ENCODE measurements at places on chromosomes 2 and 18.

GRCh38 chr2:6394276-6394675, 471.4 kb downstream of the CMPK2 start:
- no peak for DNase-seq

DNA sequence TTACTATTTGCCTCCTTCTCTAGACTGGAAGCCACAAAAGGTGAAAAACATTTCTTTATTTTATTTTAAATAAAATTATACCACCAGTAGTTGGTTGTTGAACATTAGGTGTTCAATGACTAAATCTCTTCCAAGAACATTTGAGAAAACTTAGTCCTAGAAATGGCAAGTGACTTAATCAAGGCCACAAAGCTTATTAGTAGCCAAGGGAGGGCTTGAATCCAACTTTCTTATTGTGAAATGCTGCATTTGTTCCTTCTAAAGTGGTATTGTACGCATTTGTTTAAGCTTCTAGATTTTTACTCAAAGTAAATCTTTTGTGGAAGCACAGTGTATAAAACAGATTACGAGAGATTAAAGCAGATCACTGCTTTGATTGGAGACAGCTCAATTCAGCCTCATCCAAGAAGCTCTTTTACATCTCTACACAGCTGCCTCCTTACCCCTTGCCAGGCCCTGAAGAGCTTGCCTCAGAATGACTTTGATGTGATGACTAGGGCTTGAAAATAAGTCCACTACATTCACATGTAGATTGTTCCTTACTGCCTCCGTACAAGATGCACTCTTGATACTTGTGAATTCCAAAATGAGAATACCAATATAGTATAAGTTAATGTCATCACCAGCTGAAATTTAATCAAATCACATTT, 244.8 kb downstream of the XIRP2 start:
- no peak for DNase-seq

DNA sequence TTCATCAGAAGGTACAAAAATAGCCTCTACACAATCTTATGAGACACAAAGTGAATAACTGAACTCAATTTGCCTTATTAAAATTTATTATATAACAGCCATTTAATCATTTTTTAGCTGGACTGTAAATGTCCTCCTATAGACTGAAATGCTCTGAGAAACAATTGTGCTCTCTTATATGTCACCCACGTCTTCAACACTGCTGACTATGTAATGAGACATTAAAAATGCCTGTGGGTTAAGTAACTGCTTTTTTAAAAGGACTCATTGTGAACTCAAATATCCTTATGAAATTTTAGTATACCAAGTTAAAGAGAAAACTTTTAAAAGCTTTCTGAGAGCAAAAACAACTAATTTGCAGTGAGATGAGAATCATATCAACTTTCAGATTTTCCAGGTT, 10.4 kb upstream of the GALNT1 start:
- no peak for DNase-seq

GRCh38 chr2:105774781-105775337, 30.1 kb downstream of the NCK2 start:
- DNase-seq = no peak

DNA sequence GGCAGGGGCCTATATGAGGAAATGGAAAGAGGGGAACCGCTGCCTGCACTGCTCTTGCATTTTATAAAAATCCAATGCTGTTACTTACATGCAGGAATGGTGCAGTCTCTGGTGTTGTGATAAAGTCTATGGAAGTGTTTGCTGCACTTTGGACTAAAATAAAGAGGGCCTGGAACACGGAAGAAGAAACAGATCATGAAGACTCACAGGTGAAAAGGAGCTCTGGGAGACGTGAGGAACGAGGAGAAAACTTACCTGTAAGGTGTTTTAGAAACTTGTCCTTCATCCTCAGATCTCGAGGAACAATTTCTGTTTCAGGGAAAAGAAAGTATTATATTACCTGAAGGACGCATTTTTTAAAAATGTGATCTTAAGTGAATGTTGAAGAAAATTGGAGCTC, 1.9 kb downstream of the ALKAL2 start:
- no peak for DNase-seq

DNA sequence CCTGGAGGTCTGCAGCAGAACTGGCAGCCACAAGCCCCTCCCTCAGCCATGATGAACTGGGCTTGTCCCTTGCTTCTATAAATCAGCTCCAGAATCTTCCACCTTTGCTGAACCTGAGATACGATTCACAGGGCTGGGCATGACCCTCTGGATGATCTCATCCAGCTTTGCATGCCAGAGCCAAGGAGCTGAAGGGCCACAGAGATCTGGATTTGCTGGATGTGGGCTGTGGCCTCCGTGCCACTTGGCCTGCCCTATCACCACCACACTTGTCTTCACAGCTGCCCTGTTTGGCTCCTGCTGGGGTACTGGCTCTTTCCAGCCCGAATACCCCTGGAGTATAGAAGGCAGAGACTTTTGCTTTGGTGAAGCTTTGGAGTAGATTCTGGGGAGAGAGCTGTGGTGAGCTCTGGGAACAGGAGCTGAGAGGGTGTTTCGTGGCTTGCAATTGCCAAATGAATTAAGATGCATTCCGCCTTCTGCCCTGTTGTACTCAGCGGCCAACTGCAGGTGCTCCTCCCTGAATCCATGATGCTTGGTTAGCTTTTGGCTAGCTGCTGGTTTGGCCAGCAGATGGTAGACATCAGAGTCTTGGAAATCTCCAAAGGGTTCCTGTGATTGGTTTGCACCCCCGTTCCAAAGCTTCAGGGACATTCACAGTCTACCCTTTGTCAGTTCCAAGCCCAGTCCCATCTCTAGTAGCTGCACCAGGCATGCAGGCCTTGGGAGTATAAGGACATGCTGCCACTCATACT, 30.9 kb upstream of the GIGYF2 start:
- no peak for DNase-seq

- DNase-seq = no peak
These were observed 55.6 kb upstream of the CCDC85A start for GRCh38 chr2:56128235-56128634.

DNA sequence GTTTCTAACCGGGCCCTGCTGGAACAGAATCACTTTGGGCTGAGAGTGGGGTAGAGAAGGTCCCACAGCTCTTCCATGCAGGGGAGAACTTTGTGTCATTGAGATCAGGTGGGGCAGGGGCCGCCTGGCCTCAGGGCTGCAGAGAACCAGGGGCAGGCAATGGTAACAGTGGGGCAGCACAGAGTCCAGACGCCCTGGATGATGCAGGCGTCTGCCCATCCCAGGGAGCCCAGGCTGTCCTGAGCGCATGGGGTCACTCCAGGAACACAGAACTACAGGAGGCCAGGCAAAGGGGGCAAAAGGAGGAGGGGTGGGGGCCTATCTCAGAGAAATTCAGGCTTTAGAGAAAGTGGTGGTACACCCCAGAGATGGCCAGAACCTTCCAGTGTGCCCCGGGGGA, 121.3 kb downstream of the NDUFA10 start:
- no peak for DNase-seq

DNA sequence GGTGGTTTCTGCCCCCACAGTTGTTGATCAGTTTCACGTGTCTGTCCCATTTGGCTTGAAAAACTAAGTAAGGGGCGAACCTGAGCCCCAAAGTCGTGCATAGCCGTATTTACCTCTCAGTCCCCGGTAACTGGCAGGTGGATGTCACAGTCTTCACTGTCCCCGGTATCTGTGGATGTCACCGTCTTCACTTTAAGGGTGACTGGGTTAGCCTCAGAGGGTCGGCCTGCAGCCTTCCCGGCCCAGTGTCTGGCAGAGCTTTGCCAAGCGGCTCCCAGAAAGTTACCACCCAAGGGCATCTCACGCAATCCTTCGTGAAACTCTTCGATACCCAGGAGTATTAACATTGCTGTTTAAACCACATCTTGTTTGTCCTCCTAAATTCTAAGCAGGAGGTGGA, 125.3 kb upstream of the CTDP1 start:
- DNase-seq = no peak

DNA sequence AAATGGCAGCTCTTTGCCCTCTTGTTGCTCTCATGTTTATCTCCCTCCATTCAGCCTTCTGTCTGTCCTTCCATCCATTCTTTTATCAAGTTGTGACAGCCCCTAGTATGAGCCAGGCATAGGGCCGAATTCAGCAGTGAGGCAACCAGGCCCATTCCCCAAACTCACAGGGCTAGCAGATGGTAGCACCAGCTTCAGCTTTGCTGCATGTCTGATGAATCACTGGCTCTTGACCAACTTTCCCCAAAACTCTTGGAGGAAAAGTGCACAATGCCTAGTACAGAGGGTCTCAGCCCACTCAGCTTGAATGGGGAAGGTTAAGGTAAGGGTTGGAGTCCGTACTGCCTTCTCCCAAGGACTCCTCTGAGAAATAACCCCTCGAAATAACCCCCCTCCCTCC, 35.7 kb downstream of the NPAS2 start:
- DNase-seq = no peak

- DNase-seq = no peak
These were observed 276 bp downstream of the NFE2L2 start for GRCh38 chr2:177264209-177264692.

DNA sequence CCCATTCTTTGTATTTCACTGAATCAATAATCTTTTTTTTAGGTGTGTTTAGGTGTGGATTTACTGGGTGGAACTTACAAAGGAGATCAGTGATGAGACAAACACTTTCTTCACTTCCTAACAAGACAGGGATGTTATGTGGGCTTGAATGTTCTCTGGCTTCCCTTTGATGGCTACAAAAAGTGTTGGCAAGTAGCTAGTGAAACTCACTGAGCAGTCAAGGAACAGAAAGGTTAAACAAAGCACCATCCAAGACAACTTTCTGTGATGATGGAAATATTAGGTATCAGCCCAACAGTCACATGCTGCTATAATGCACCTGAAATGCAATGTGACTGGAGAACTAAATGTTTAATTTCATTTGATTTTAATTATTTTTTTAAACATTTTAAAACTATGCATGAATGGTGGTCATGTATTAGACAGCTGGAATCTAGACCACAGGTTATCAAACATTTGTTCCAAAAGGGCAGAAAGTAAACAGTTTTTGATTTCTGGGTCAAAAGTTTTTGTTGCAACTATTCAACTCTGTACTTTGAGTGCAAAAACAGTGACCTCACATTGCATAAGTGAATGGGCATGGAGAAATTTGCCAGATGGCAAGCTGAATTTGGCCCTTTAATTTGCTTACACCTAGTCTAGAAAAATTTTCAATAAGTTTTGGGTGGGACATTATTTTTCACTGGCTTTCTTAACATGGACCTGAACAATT, 1272.7 kb upstream of the TMEFF2 start:
- DNase-seq = no peak

DNA sequence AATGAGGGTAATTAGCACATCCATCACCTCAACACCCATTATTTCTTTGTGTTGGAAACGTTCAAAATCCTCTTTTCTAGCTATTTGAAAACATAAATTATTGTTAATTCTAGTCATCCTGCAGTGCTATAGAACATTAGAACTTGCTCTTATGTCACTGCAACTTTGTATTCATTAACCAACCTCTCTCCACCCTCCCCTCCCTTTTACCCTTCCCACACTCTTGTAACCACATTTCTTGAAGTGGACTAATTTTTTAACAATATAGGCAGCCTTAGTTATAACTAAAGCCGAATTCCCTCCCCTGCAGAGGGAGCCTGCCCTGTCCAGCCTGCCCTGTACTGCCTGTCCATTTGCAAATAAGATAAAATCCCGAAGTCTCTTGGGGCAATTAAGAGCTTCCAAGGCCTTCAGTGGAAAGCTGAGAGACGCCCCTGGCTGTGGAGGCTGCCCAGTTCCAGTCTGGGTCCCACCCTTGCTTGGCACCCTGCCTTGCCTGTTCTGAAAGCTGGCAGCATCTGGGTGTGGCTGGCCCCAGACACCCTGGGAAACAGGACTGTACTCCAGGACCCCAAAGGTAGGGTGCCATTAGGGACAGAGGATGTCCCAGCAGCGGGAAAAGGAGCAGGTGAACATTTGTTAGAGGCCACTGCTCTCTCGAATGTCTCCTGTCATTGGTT, 65.1 kb downstream of the MEX3C start:
- DNase-seq = no peak

DNA sequence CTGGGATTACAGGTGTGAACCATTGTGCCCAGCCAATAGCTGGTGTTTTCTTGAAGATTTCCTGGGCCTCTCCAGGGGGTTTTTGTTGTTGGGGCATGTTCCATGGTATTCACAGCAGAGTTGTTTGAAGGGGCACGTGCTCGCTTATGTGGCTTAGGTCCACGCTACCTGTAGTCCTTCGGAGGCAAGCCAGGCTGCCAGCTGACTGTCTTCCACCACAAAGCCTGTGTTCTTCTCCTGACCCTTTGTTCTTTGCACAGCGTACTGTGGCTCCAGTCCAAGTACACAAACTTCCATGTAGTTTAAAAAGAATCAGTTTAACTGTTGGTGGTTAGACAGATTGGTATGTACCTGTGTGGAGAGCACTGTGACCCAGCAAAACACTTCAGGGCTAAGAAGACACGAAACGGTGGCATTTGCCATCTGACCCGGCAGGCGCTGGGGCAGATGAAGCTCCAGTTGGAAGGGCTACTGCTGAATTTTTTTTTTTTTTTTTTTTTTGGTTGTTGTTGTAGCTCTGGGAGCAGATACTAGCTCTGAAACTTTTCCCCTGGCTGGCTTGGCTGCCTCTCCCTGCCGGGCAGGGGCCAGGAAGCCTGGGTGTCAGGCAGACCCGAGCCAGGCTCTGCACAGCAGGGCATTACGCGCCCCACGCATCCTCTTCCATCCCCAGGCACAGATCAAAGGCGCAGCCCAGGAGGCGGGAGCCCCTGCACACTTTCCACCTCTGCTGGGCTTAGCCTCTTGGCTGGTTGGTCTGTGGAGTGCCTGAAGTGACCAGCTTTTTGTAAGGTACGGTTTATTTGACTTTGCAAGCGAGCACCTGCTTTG, 5.7 kb downstream of the GREB1 start:
- DNase-seq = no peak

DNA sequence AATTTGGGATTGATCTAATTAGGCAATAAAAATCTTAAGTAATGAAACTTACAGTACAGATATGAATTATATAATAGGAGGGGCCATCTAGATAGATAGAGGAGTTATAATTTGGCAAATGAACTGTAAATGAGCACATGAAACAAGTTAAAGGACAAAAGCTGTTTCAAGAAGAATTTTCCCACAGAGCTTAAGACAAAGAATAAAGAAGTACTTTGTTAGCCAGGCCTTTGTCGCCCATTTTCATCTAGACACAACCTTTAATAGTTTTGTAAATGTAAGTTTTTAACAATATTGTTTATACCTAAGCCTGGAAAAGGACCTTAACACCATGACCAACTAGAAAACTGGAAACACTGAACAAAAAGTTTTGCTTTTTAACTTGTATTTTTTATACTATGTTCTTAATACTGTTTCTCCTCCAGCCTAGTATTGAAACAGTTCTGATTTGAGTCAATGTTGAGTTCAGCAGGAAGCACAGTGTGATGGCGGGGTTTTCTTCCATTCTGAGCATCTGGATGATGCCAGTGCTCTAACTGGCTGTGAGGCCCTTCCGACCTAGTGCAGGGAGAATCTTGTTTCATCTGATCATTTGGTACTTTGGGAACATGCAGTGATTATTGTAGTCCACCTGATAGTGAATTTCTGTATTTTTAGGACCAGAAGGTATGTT, 37.6 kb downstream of the FARP2 start:
- no peak for DNase-seq

Measured in activated CD4-positive, alpha-beta T cell treated with anti-CD3 and anti-CD28 coated beads for 24 hours (primary cell).